ENCODE measurements at places on chromosomes 7 and 10.

DNA sequence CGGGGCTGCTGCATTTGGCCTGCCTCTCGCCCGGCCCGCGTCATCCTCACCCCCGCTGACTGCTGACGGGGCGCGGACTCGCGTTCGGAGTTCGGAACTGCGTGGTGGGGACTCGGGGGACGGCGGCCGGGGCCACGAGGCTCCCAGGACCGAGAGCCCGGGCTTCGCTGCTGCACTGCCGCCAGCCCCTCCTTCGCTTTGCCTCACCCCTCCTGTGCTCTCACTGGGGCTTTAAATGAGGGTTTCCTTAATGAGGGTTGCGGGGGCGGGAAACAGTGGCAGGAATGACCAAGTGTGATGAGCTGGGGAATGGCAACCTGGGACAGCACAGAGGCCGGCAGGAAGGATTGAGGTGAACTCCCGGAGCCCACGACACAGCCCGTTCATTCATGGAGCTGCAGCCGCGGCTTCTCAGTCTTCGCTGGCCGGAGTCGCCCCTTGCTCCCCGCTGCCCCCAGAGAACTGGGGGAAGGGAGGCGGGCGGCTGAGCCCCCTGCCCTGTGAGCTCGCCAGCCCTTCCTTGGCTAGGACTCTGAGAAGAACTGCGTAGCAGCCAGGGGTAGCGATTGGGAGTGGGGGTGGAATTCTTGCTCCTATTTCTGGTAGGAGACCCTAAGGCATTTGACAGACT is 1.5 kb upstream of the LRRC4 start:
- no peak for DNase-seq

DNA sequence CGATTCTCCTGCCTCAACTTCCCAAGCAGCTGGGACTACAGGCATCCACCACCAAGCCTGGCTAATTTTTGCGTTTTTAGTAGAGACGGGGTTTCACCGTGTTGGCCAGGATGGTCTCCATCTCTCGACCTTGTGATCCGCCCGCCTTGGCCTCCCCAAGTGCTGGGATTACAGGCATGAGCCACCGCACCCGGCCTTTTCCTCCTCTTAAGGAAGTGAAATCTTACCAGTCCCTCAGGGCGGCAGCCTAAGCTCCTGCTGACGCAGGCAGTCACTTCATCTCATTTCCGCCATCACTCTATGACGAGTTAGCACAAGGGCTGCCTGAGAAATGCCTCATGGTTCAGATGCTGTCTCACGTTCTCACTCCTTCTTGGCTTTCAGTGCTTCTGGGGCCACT is 246.0 kb upstream of the SHH start:
- no peak for DNase-seq

GRCh38 chr10:1395025-1395480 is 338.9 kb downstream of the WDR37 start:
- DNase-seq, result no peak

- no peak for DNase-seq
Observed at GRCh38 chr10:103676058-103676785, 179.2 kb downstream of the SH3PXD2A start.

- no peak for DNase-seq
Observed at GRCh38 chr7:84112771-84113170, 81.8 kb downstream of the SEMA3A start.

DNA sequence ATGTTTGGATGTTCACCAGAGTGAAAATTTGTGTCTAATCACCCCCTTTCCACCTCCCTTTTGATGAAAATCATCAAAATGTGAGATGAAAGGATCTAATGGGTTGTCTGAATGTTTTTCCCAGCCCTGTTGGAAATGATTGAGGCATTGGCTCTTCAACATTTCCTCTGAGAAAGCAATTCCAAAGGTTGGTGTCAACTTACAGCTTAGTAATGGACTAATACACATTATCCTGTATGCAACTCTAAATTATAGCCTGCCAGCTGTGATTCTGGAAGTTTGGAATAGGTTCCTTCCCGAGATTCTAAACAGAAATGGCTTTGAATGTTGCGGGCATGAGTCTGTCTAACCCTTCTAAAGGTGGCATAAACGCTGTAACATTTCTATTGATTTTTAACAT is 152.9 kb downstream of the DYNC1I1 start:
- DNase-seq, result no peak

DNA sequence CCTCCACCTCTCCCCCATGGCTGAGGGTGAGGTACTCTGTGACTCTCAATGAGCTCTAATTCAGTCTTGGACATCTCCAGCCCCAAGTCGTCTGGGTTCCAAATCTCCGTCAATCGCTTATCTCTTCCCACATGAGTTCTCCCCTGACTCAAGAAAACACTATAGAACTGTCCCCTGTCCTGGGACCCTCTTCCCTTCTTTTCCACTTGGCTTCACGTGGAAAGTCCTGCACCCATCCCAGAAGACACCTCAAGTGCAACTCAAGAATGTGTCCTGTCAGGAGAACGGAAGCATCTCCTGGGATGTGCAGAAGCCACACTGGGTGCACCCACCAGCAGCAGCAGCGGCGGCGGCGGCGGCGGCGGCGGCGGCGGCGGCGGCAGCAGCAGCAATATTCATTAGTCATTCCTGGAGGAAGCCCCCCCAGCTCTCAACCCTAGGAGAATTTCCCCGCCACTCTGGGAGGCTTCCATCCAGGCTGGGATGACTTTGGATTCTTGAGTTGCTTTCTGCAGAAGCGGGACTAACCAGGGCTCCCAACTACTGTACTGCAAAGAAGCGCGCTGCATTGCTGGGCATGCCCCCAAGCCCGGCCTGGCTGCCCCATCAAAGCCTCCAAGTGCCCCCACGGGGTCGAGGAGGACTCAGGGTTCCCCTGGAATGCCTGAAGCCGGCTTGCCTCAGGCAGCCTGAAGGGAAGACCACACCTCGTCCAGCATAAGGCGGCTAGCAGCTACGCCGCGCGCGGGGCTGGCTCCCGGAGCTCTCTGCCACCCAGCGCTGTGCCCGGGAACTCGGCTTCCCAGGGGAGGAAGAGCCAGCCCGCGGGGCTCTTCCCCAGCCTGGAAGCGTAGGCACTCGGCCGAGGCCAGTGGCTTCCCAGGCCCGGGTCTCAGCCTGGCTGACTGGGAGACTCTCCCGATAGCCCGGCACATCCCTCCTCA is 1.0 kb downstream of the CRTAC1 start:
- no peak for DNase-seq

GRCh38 chr7:99560834-99561736 is 2.6 kb downstream of the ZNF655 start:
- DNase-seq, result no peak

GRCh38 chr7:148334959-148335577 is 255.5 kb upstream of the C7orf33 start:
- DNase-seq, result no peak

DNA sequence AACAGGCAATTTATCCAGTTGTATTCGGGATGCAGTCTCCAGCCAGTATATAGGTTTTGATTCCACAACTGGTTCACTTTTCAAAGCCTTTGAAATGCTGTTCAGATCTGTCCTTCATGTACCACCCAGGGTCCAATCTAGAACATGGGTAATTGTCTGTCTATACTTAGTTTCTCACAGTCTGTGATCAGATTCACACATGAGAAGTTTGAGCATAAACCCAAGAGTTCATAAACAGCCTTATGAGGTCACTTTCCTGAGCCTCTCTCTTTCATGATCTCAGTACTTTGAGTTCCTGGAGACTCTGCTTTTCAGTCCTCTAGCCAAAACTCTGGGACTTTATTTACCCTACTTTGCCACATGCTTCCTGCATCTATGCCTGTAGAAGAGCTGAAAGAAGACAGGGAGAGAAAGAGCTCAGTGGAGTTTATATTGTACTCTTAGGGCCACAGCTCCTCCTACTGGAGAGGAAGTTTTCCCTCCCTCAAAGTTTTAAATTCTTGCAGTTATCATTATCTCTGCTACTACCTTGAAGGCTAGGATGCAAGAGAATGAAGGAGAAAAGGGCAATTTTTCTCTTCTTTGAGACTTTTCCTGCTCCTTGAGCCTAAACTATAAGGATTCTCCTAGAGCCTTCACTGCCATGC is 172.0 kb downstream of the ZEB1 start:
- DNase-seq, result no peak

- no peak for DNase-seq
Observed at GRCh38 chr7:157139810-157140510, 1.2 kb downstream of the UBE3C start.

DNA sequence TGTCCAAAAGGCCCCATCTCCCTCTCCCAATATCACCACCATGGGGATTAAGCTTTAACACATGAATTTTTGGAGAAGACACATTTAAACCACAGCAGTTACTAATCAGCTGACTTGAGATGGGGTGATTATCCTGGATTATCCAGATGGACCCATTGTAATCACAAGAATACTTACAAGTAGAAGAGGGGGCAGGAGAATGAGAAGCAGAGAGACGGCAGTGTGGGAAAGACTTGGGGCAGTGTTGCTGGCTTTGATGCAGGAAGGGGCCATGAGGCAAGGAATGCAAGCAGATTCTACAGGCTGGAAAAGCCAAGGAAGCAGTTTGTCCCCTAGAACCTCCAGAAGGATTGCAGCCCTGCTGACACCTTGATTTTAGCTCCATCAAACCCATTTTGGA is 30.7 kb upstream of the INMT start:
- DNase-seq, result no peak

Data from activated naive CD8-positive, alpha-beta T cell treated with anti-CD3 and anti-CD28 coated beads, Interleukin-2, amount 50 U/mL, for 16 hours (primary cell).